ENCODE measurements at places on chromosomes 2 and 18.

- DNase-seq: no peak
Measured at GRCh38 chr2:23696752-23697045, 230.2 kb downstream of the ATAD2B start.

GRCh38 chr18:49613141-49613640, 51.3 kb downstream of the LIPG start:
- no peak for DNase-seq

DNA sequence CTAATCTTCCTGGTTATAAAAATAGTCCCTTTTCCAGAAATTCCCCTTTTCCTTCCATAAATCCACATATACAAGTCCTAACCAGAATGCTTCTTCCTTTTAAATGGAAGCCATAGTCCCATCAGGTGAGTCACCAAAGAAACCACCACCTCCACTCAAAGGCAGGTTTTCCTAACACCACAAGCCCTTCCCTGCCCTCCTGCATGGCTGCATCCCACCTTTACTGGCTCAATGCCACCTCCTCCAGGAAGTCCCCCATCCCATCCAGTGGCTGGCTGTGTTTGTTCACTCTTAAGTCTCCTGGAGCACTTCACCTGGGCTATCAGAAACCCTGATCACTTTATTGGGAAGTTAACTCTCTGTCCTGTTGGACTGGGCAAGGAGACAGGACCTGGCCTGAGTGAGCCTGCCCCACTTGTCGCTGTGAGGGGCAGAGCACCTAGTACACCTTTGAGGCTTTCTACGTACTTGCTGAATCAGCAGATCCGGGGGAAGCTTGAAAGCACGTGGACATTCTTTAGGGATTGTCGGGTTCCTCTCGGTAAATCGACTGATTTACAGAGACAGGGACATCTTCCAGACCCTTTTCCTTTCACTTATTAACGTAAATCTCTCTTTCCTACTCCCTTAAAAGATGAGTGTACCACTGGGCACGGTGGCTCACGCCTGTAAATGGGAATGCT, 71.0 kb downstream of the NGEF start:
- DNase-seq: no peak

GRCh38 chr2:9052821-9053533, 49.5 kb upstream of the MBOAT2 start:
- no peak for DNase-seq

- no peak for DNase-seq
Measured at GRCh38 chr2:104853534-104854497, at the start of gene POU3F3. Gene POU3F3, plus strand, starts transcription at chr2:104854115. Its CDS starts 1,396 bp downstream, at chr2:104855511.

DNA sequence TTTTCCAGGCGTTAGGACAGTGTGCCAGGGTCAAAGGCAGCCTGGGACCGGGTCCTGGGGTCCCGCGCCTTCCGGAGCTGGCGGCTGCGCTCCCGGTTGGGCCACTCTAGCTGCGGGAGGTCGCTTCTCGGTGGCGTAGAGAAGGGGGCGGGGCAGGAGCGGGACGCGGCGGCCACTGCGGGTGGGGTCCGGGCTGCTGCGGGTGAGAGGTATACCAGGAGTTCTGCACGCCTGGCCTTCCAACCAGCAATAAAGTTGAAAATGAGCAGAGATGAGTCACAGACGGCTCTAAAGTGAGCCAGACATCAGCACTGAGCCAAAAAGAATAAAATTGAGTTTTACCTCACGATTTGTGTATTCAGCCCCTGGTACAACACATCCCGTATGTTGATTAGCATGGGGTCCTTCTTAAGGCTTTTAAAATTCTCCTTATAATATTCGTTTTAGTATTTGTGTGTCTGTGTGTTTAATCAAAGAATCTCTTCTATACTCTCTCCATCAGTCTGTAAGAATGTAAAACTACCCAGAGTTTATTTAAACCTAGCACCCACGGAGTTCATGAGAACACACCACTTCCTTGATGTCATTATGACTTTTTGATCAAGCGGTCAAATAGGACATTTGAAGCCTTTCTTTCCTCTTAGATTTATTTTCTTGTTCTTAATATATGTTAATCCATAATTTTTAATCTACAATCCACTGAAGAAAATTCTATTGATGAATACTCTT, at the start of gene C1GALT1C1L:
Gene C1GALT1C1L (minus strand): TSS at position 108 of the 729 bp plus-strand sequence. CDS start 107 bp downstream, at position 1.
- DNase-seq: no peak

DNA sequence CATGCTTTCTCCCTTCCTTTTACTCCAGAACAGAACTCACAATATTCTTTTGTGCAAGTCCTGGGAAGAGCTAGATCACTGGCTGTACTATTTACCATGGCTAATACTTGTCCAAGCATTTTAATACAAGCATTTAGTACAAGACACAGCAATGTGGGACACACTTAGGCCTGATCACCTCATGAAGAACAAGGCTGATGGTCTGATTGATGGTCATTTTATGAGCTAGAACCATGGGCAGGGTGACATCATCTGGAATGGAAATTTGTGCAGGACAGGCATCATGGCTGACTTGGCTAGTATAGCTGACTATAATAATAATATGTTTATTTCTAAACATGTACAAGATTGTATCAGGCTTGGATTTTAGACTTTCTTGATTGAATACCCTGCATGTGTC, 374.2 kb upstream of the HNMT start:
- no peak for DNase-seq

DNA sequence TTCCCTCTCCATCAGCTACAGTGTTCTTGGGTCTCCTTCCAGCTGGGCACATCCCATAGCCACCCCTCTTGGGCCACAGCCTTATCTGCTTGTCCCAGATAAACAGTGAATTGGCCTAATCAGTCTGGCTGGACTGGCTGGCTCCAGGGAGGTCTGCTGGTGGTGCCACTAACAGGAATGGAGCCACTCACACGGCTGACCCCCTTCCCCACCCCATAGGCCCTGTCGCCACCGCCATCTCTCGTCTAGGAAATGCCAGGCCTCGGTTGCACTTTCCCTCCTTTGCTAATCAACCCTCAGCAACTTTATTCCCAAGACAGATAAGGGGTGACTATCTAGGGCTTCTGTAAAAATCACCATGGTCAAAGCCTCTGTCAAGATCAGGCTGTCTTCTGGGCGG, 23.0 kb upstream of the TNP1 start:
- DNase-seq: no peak

GRCh38 chr2:32991091-32991845, 44.5 kb downstream of the LTBP1 start:
- DNase-seq: no peak

DNA sequence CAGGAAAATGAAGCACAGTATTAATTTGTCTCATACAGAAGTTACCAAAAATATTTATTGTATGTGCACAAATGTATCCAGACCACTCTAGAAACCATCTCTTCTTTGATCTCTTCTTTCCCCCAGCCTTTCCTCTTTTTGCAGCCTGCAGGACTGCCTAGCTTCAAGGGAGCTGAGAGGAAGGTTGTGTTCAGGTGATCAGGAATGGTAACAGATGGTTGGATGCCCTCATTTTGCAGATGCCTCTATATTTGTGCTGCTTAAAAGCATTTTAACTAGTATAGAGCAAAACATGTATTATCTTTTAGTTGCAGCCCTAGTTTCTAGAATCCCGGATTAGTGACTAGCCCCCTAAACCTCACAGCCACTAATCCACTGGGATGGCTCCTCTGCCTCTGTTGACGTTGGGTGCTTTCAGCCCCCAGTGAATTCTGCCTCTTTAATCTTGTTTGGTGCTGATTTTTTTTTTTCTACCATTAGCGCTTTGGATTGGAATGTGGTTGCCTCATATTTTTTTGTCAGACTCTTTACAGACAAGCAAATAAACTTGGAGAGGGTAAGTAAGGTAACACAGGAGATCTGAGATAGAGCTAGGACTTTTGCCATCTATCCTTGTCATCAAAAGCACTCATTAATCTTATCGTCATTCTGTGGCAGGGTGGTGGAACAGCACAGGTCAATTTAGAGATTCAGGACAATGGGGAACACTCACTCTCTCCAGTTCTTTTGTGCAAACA, 103.8 kb upstream of the NDUFV2 start:
- no peak for DNase-seq

GRCh38 chr2:85524336-85524908, 14.5 kb upstream of the MAT2A start:
- DNase-seq: no peak

DNA sequence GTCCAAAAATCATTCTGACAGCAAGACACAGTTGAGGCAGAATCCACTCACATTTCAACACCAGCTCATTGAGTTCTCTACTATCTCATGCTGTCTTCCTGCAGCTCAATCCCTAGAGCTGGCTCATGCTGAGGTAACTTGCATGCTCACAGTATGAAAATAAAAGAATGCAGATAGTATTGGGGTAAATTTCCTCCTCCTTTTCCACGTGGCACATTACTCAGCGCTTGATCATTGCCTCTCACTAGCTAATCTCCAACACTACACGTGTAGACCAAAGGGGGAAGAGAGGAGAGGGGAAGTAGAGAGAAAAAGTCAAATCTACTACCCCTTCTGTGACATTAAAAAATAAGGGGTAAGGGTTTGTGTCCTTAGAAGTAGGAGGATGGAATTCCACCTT, 300.6 kb downstream of the AFF3 start:
- no peak for DNase-seq

GRCh38 chr2:15655123-15655887, 63.6 kb downstream of the DDX1 start:
- no peak for DNase-seq

- DNase-seq: no peak
Measured at GRCh38 chr2:219724628-219725027, 97.2 kb downstream of the SLC4A3 start.

- DNase-seq: no peak
Measured at GRCh38 chr2:149903626-149904025, 316.1 kb upstream of the MMADHC start.

DNA sequence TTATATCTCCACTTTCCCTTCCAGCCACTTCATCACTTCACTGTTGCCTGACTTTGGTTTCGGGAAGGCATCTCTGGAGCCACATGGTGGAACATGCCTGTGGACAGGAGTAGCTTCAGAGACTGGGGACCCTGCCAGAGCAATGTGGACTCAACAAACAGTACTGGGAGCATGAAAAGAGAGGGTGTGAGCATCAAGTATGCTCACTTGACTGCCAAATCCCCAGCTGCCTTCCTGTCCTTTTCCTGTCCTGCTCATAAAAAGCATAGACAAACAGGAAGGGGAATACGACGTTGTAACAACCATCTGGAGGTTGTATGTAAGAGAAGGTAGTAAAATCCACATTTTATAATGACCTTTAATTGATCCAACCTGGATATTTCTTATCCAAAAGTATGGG, 61.3 kb upstream of the CSRNP3 start:
- no peak for DNase-seq

GRCh38 chr18:3499501-3499900, 49.5 kb downstream of the TGIF1 start:
- DNase-seq: no peak

DNA sequence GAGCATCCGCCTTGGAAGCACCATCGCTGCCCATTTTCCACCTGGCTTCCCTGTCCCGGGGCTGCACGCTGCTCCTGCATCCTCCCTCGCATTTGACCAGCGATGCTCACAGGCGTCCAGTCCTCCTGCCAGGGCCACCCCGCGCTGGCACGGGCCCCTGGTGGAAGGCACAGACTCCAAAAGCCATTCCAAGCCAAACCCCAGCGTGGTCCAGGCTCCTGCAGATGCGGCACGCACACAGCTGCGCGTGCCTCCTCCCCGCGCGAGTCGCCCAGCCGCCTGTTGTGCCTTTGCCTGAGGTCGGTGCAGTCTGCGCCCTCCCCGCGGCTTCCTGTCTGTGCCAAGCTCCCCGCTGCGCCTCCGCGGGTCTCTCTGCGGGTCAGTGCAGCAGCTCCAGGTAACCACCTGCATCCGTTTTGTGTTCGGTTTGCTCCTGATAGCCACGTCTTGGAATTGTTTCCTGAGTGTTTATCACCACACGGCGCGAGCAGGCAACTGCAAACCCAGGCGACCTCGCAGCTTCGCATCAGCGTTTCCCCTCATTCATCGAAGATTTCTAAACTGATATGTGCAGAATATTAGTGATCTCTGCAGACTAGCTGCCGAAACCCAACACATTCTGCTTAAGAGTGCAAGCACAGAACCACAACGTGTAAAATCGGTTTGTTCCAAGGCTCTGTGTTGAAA, 65.2 kb upstream of the SALL3 start:
- no peak for DNase-seq

DNA sequence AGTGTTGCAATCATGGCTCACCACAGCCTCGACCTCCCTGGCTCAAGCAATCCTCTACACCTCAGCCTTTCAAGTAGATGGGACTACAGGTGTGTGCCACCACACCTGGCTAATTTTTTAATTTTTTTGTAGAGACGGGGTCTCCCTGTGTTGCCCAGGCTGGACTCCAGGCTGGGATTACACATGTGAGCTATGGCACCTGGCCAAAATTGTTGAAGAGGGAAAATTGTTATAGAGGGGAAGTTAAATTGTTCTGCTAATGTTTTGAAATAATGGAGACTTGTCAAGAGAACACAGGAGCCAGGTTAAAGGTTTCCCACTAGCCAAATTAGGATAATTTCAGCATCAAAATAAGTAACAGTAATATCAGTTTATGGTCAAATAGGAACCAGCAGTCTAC, 25.1 kb downstream of the PPIG start:
- no peak for DNase-seq

DNA sequence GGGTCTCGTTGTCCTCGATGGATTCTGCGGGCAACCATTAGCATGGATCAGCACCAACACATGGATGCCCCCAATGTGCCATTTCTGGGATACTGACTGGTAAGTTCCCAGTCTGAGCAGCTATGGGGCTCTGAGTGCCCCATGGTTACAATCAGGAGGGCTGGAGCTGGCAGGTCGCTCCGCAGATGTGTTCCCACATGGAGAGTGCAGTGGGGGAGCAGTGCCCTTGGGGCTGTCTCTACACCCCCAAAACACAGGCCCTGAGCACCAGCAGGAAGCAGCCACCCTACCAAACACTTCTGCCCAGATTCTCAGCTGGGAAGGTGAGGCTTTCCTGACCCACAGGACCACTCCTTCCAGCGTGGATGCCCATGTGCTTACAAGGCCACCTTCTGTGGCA, 8.0 kb downstream of the NGEF start:
- no peak for DNase-seq

DNA sequence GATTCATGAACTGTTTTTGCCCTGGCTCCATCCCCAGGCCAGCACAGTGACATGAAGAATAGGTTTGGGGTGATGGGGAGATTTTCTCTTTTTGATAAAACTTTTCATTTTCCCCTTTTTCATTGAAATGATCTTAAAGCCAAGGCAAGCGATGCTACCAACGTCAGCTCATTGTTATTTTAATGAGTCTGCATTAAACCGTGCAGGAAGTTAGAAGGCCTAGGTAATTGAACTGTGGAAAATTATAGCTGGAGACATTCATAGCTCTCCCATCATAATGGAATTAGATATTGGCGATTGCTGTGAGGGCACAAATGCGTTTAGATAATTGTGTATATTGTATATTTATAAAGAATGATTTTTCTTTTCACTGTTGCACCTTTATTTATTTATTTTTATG, 33.2 kb downstream of the SMARCAL1 start:
- no peak for DNase-seq

- no peak for DNase-seq
Measured at GRCh38 chr18:12747530-12748315, 44.9 kb downstream of the PSMG2 start.

GRCh38 chr2:208496129-208496528, 89.5 kb downstream of the PTH2R start:
- no peak for DNase-seq

- DNase-seq: no peak
Measured at GRCh38 chr2:153455403-153455802, 23.2 kb downstream of the RPRM start.
